Mesothelial cell of epicardium (in vitro differentiated cells): ENCODE measurements at places on chromosomes 2 and 18.
A peak's percentile ranks its signal among the peaks of the same experiment; 100 is the strongest.

GRCh38 chr2:201947287-201947686, 86.4 kb upstream of the FZD7 start:
- peaks cover 18% of the 10 kb centered on the region for H3K4me1 ChIP-seq
- H3K27me3 ChIP-seq: no peaks in the 10 kb centered on the region
- no peak for DNase-seq
- no peaks in the 10 kb centered on the region for H3K36me3 ChIP-seq

GRCh38 chr2:45653122-45653913, 1.8 kb downstream of the PRKCE start:
- H3K27me3 ChIP-seq: peaks cover 12% of the 10 kb centered on the region
- H3K27ac ChIP-seq: no peak overlapping the region
- H3K4me3 ChIP-seq: peak overlapping the region; percentile 73
- no peak for DNase-seq
- peaks cover 32% of the 10 kb centered on the region for H3K4me1 ChIP-seq

- peaks cover 2% of the 10 kb centered on the region for H3K27me3 ChIP-seq
- H3K4me3 ChIP-seq: no peak overlapping the region
- peaks cover 4% of the 10 kb centered on the region for H3K4me1 ChIP-seq
- no peak for DNase-seq
These were observed 262.5 kb downstream of the KCNJ3 start for GRCh38 chr2:154960802-154961583.

- H3K27ac ChIP-seq: no peak overlapping the region
- no peaks in the 10 kb centered on the region for H3K4me1 ChIP-seq
- H3K27me3 ChIP-seq: no peaks in the 10 kb centered on the region
- H3K36me3 ChIP-seq: no peaks in the 10 kb centered on the region
These were observed 68.7 kb downstream of the COL4A4 start for GRCh38 chr2:227095346-227095745.

DNA sequence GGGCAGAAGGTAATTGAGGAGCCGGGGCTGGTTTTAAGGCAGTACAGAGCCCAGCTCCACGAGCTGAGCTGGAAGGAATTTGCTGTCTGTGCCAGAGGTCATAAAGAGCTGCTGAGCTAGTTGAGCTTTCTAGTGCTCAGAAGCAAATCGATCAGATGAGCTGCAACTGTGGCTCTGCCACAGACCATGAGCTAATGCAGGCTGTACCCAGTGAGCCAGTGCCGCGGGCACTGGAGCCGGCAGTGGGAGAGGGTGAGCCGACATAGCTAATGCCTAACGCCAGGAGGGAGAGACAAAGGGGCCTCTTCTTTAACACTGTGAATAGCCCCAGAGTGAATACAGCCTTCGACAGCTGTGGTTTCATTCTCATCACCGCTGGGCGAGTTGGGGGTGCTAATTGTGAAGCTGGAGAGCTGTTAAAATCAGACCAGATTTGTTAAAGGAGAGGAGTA, 410.1 kb upstream of the TCF4 start:
- H3K4me1 ChIP-seq: peaks cover 31% of the 10 kb centered on the region
- H3K27ac ChIP-seq: peak overlapping the region; percentile 94
- no peaks in the 10 kb centered on the region for H3K36me3 ChIP-seq
- no peak overlapping the region for H3K4me3 ChIP-seq

DNA sequence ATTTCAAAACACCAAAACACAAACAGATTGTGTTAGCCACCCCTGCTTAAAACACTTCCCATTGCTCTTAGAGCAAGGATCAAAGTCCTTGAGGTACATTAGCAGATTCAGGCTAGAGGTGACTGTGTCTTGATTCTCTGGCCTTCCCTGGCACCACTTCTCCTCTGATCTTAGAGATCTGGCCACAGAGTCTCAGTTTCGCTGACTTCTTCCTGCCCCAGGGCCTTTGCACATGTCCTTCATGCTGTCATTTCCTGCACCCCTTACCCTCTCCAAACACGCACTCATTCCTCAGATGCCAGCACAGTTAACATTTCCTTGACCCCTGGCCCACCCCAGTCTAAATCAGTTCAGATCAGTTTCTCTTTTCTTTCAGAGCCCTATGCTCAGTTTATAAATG, 16.9 kb downstream of the CXCR4 start:
- peaks cover 2% of the 10 kb centered on the region for H3K27me3 ChIP-seq
- no peak for DNase-seq
- H3K27ac ChIP-seq: no peak overlapping the region
- no peak overlapping the region for H3K4me3 ChIP-seq

DNA sequence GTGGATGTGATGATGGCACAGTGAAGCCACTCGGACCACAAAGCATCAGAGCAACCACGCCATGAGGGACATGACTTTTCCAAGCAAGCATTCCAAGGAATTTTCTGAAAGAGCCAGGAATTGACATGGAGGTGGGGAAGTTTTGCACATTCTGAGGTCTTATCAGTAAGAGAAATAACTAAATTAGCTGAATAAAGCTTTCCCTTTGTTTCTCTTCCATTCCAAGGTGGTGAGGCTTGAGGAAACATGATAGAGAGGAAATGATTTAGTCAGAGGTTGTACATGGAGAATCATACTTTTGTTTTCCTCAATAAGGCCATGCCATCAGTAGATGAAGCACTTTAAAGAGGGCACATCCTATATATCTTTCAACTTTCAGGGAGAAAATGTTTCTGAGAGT, 115.7 kb upstream of the MMADHC start:
- H3K4me3 ChIP-seq: no peak overlapping the region
- no peak for DNase-seq
- no peak overlapping the region for H3K27ac ChIP-seq
- peaks cover 11% of the 10 kb centered on the region for H3K4me1 ChIP-seq
- no peaks in the 10 kb centered on the region for H3K27me3 ChIP-seq

DNA sequence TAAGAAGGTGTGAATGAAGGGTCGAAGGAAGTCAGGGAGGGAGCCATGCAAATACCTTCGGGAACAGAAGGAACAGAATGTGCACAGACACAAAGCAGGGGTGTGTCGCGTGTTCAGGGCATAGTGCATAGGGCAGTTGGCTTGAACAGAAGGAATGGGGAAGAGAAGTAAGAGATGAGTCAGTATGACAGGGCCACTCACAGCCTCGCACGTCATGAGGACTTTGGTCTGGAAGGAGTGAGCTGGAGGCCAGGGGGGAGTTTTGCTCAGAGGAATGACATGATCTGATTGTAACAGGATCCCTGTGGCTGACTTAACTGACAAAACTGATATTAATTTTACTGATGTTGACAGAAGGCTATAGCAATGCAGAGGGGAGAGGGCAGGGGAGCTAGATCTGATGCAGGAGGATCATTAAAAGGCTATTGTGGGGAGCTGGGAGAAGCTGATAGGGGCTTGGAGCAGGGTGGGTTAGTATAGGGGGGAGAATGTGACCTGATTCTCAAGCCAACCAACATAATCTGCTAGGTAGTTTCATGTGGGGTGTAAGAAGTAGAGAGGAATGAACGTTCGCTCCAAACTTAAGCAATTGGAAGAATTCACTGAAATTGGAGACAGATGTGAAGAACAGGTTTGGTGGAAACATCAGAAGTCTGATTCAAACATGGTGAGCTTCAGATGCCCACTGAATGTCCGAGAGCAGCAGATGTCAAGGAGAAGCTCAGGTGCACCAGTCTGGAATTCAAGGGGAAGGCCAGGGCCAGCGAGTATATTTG, 60.4 kb upstream of the COPS8 start:
- H3K27ac ChIP-seq: no peak overlapping the region
- no peak for DNase-seq
- H3K4me1 ChIP-seq: peaks cover 4% of the 10 kb centered on the region
- peaks cover 2% of the 10 kb centered on the region for H3K36me3 ChIP-seq
- no peak overlapping the region for H3K4me3 ChIP-seq
- H3K27me3 ChIP-seq: no peaks in the 10 kb centered on the region

- no peak for DNase-seq
- no peaks in the 10 kb centered on the region for H3K27me3 ChIP-seq
- no peak overlapping the region for H3K4me3 ChIP-seq
- peaks cover 10% of the 10 kb centered on the region for H3K4me1 ChIP-seq
- peaks cover 9% of the 10 kb centered on the region for H3K36me3 ChIP-seq
- H3K27ac ChIP-seq: no peak overlapping the region
These were observed 31.2 kb upstream of the ITGAV start for GRCh38 chr2:186558512-186559276.

DNA sequence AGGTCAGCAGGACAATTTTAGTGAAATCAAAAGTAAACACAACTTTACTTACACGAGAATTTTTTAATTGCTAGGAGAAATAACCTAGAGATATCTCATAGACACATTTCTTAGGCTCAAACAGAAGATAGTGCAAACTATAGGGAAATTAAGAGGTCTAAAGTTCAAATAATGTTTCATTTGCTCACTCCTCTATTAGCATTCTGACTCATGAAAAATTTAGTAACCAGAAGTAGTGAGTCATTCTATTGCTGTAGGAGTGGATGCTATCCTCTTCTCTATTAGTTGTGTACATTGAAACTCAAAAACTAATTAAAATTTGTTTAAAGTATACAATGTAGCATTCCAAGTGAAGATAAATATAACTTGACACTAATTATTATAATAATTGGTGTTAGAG, 908.3 kb upstream of the TMEFF2 start:
- H3K27me3 ChIP-seq: no peaks in the 10 kb centered on the region
- DNase-seq: no peak
- no peaks in the 10 kb centered on the region for H3K4me1 ChIP-seq

DNA sequence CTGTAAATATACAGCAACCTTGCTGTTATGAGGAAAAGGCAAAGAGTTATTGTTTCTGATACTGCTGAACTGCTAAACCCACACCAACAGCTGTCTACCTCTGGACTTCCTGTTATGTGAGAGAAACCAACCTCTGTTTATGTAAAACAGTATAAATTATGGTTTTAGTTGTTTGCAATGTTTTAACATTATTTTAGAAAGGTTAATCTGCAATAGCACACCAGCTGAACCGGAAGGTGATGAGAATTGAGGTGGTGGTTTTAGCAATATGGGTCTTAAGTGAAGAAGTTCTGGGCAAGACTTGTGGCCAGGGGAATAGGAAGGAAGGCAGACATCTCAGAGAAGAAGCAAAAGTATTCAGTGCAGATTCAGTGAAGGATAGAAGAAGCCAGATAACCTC, 237.8 kb downstream of the PLCL1 start:
- no peak overlapping the region for H3K27ac ChIP-seq
- H3K4me3 ChIP-seq: no peak overlapping the region
- peaks cover 24% of the 10 kb centered on the region for H3K27me3 ChIP-seq
- no peak for DNase-seq
- H3K36me3 ChIP-seq: no peaks in the 10 kb centered on the region
- H3K4me1 ChIP-seq: peaks cover 2% of the 10 kb centered on the region

DNA sequence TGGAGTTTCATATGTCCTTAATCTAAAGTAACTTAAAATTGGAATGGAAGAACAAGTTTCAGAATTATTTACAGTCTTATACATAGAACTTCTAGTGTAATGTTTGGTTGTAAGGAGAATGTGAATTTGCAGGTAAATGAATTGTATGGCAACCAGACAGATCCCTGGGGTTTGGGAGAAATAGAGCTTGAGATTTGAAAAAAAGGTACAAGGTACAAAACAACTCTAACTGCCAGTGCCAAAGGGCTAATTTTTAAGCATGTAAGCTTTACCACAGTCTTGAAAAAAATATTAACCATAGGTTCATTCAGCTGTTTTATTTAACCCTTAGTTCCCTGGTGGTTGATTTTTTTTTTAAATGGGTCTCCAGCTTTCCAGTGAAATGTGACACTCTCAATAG, 103.3 kb downstream of the ICA1L start:
- no peak overlapping the region for H3K4me3 ChIP-seq
- H3K4me1 ChIP-seq: peaks cover 7% of the 10 kb centered on the region
- no peaks in the 10 kb centered on the region for H3K27me3 ChIP-seq
- H3K27ac ChIP-seq: peak overlapping the region; percentile 18
- DNase-seq: no peak
- H3K36me3 ChIP-seq: peaks cover 31% of the 10 kb centered on the region

- no peak overlapping the region for H3K4me3 ChIP-seq
- DNase-seq: no peak
- no peak overlapping the region for H3K27ac ChIP-seq
- peaks cover 3% of the 10 kb centered on the region for H3K4me1 ChIP-seq
- H3K36me3 ChIP-seq: peaks cover 7% of the 10 kb centered on the region
These were observed 90.9 kb downstream of the PLA2R1 start for GRCh38 chr2:159971365-159972152.

DNA sequence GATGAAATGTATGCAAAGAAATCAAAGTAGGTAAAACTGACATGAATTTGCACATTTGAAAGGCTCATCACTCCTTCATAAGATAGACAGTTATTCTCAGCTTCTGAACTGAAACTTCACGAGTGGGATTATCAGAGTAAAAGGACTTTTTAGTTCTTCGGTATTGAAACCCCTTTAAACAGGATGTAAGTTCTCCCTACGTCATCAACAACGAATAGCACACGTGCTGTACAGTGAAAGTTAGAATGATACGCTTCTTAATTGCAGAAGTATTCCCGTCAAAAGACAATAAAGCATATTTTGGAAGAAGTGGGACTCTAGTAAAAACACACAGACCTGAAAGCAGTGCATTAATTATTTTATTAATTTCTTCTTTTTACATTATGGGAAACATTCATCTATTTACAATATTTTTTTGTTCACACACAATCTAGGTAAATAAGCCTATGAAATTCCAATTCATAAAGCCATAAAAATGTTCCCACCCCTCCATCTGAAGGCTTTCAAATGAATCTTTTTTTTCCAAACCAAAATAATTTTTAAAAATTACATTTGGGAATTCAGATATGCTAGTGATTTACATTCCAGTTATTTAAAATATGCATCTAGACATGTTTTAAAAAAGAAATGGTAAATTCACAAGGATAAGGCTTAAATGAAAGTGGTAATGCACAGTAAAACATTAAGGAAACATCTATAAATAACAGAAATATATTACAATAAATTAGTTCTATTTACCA, 45.9 kb downstream of the TGIF1 start:
- no peak for DNase-seq
- no peak overlapping the region for H3K27ac ChIP-seq
- H3K4me3 ChIP-seq: no peak overlapping the region

DNA sequence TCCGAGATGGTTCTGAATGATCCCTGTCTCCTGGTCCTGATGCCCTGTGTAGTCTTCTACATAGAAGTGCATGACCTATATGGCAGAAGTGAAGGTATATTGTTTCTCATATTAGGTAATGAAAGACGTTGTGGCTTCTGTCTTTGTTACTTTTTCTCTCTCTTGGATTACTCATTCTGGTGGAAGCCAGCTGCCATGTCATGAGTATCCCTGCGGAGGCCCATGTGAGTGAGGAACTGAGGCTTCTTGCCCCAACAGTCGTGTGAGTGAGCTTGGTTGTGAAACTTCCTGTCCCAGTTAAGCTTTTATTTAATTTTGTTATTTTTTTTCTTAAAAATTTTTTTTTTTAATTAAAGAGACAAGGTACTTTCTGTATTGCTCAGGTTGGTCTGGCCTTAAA, 134.7 kb downstream of the UBR3 start:
- H3K27ac ChIP-seq: no peak overlapping the region
- no peak for DNase-seq
- no peaks in the 10 kb centered on the region for H3K27me3 ChIP-seq
- no peak overlapping the region for H3K4me3 ChIP-seq
- H3K4me1 ChIP-seq: peaks cover 10% of the 10 kb centered on the region

- H3K4me1 ChIP-seq: peaks cover 37% of the 10 kb centered on the region
- H3K36me3 ChIP-seq: peaks cover 4% of the 10 kb centered on the region
- peak overlapping the region; percentile 81 for H3K27ac ChIP-seq
- no peaks in the 10 kb centered on the region for H3K27me3 ChIP-seq
- DNase-seq: no peak
These were observed 562.8 kb downstream of the TNS1 start for GRCh38 chr2:217440000-217440399.

GRCh38 chr18:52531836-52532235, 191.8 kb downstream of the DCC start:
- DNase-seq: no peak
- H3K36me3 ChIP-seq: no peaks in the 10 kb centered on the region
- no peaks in the 10 kb centered on the region for H3K4me1 ChIP-seq
- no peak overlapping the region for H3K4me3 ChIP-seq
